ENCODE measurements at places on chromosomes 6 and 20. TPM values are rescaled to one million over a fixed set of nuclear protein-coding genes. Genes with fewer than 3 reads are reported as not detected.
A peak's percentile ranks its signal among the peaks of the same experiment; 100 is the strongest.

DNA sequence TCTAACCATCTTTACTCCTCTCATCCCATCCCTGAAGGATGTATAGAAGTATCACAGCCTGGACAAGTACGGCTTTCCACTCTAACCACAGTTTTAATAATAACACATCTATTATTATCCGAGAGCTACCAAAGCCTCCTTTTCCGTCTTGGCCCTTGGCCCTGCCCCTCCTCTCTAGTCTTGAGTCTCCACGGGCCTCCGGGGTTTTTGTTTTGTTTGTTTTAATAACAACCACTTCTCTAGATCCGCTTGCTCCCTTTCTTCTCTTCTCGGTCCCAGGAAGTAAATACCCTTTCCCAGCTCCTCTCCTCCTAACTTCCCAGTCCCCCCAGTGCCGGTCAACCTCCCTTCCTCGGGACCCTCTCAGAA lies 661 bp downstream of the LCA5 start:
- peak overlapping the region; percentile 87 for H3K4me3 ChIP-seq
- H3K27me3 ChIP-seq, result no peaks in the 10 kb centered on the region
- H3K27ac ChIP-seq, result peak overlapping the region; percentile 88
- peaks cover 13% of the 10 kb centered on the region for H3K4me1 ChIP-seq

DNA sequence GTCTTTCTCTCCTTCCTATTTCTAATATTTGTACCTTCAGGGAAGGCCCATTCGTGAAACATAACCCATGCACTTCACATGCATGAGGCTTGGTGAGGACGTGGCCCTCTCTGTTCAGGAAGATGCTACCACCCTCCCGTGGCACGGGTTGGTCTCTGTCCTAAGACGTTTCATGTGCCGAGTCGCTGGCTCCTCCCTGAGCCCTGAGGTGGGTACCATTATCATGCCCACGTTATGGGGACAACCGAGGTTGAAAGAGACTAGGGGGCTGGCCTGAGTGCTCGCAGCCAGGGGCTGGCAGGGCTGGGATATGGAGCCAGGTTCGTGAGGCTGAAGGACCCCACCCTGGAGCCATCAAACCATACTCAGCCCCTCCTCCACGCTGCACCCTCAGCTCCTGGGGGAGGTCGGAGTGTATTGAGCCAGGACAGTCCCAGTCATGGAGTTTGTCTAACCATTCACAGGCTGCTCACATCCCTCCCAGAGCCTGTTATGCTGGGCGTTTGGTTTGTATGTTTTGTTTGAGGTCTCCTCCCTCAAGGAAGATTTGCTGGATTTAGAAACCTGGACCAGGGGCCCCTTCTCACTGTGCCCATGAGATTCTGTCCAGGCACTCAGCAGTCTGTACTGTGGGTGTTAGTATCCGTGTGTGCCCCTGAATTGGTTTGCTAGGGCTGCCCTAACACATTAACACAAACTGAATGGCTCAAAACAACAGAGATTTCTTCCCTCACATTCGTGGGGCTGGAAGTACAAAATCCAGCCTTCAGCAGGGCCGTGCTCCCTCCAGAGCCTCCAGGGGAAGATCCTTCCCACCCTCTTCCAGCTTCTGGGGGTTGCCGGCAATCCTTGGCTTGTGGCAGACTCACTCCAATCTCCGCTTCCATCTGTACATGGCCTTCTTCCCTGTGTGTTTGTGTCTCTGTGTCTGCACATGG lies 88.3 kb downstream of the ANKRD60 start:
- no peak overlapping the region for H3K4me3 ChIP-seq
- H3K27me3 ChIP-seq, result no peaks in the 10 kb centered on the region
- no peaks in the 10 kb centered on the region for H3K4me1 ChIP-seq
- DNase-seq, result no peak
- H3K36me3 ChIP-seq, result no peaks in the 10 kb centered on the region
- no peak overlapping the region for H3K27ac ChIP-seq

Gene E2F3
- total RNA-seq, result 10.7 TPM

GRCh38 chr20:35648836-35649235 lies 15.9 kb downstream of the CPNE1 start:
- no peaks in the 10 kb centered on the region for H3K27me3 ChIP-seq
- no peaks in the 10 kb centered on the region for H3K36me3 ChIP-seq
- peaks cover 38% of the 10 kb centered on the region for H3K4me1 ChIP-seq
- DNase-seq, result no peak

Gene SCGN
- total RNA-seq, result 0.29 TPM

DNA sequence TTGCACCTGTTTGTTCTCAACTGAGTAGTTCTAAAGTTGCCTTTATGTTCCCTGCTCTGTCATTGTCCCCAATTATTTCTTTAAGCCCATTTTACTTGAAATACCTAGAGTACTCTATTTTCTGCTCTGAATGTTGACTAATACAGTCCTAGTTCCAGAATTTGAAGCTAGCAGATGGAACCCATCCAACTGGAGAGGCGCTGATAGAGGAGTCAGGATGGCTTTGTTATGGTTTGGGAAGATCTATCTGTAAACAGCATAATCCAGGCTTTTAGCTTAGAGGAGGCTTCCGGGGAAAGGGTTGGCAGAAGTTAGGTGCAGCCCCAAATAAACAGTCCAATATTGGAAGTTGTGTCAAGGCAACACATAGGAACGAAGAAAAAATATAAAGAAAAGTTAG lies 927.7 kb downstream of the TFAP2A start:
- no peaks in the 10 kb centered on the region for H3K36me3 ChIP-seq
- H3K27me3 ChIP-seq, result no peaks in the 10 kb centered on the region
- DNase-seq, result no peak
- H3K4me1 ChIP-seq, result no peaks in the 10 kb centered on the region
- no peak overlapping the region for H3K4me3 ChIP-seq
- H3K27ac ChIP-seq, result no peak overlapping the region

Gene BEND6
- 1.2 TPM for total RNA-seq

DNA sequence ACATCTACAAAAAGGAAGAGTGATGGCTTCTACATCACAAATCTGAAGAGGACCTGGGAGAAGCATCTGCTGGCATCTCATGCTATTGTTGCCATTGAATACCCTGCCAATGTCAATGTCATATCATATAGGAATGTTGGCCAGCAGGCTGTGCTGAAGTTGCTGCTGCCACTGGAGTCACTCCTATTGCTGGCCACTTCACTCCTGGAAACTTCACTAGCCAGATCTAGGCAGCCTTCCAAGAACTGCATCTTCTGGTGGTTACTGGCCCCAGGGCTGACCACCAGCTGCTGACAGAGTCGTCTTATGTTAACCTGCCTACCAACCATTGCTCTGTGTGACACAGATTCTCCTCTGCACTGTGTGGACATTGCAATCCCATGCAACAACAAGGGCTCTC lies 111.8 kb downstream of the PERP start:
- H3K4me1 ChIP-seq, result no peaks in the 10 kb centered on the region
- no peak for DNase-seq

Gene ILRUN
- 84.1 TPM for total RNA-seq

- no peak overlapping the region for H3K27ac ChIP-seq
- no peaks in the 10 kb centered on the region for H3K36me3 ChIP-seq
- no peaks in the 10 kb centered on the region for H3K4me1 ChIP-seq
- peaks cover 20% of the 10 kb centered on the region for H3K27me3 ChIP-seq
- no peak overlapping the region for H3K4me3 ChIP-seq
- DNase-seq, result no peak
These were observed 4.2 kb upstream of the PPP1R14C start for GRCh38 chr6:150138638-150139037.

Gene ADGRF4
- 0.67 TPM for total RNA-seq

Gene BMP7
- 1.1 TPM for total RNA-seq

DNA sequence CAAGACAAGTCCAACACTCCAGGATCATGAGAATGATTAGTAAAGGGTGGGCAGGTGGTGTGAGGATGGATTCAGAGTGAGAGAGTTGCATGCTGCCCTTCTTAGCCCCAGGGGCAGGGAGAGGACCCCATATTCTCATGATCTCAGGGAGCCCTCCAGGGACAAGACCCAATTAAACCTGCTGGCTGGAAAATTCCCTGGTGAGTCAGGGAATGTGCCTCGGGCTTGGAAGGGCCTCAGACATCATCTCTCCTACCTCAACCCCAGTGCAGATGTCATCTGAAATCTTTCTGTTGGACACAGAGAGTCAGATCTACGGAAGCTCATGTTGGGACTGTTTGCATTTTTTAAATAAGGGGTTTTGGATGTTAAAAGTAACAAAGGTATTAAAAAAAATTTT lies 9.2 kb upstream of the SIRPD start:
- H3K36me3 ChIP-seq, result no peaks in the 10 kb centered on the region
- DNase-seq, result no peak
- no peak overlapping the region for H3K27ac ChIP-seq
- H3K4me1 ChIP-seq, result no peaks in the 10 kb centered on the region

DNA sequence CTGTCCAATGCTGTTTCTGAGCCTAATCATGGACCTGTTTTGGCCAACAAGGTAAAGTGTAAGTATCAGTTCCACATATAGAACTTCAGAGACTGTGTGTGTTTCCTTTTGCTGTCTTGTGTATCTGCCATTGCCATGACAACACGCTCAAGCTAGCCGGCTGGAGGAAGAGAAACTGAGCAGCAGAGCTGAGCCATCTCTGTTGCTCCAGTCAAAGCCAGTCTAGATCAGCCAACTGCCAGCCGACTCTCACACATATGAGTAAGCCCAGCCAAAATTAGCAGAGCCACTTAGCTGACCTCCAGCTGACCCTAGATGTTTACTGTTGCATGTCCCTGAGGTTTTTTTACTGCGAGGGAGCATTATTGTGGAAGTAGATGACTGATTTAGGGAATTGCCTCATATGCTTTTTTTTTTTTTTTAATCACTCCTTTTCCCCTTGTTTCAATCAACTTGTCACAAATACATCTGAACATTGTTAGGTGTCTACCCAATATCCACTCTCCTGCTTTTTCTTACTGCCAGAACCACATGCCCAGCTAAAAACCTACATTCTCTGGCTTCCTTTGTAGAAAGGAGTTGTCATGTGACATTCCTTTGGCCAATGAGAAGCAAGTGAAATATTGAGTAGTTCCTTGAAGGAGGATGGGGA lies 304.3 kb upstream of the SUPT3H start:
- DNase-seq, result no peak
- H3K27ac ChIP-seq, result no peak overlapping the region
- no peaks in the 10 kb centered on the region for H3K36me3 ChIP-seq
- no peaks in the 10 kb centered on the region for H3K27me3 ChIP-seq
- no peaks in the 10 kb centered on the region for H3K4me1 ChIP-seq

DNA sequence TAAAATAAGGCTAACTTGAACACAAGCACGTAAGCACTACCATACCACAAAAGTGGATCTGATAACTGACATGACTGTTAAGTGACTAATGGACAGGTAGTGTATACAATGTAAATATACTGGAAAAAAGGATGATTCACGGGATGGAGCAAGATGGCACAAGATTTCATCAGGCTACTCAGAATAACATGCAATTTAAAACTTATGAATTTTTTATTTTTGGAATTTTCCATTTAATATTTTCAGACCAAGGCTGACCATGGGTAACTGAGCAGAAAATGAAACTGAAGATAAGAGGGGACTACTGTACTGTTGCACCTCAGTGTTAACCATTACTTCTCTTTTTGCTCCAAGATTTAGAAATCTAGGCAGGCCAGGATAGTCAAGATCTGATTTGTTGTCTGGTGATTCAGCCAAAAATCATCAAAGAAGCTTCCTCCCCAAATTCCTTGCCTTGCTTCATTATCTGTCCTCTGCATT lies 45.4 kb downstream of the TPBG start:
- H3K27ac ChIP-seq, result no peak overlapping the region
- no peaks in the 10 kb centered on the region for H3K36me3 ChIP-seq
- no peaks in the 10 kb centered on the region for H3K27me3 ChIP-seq

DNA sequence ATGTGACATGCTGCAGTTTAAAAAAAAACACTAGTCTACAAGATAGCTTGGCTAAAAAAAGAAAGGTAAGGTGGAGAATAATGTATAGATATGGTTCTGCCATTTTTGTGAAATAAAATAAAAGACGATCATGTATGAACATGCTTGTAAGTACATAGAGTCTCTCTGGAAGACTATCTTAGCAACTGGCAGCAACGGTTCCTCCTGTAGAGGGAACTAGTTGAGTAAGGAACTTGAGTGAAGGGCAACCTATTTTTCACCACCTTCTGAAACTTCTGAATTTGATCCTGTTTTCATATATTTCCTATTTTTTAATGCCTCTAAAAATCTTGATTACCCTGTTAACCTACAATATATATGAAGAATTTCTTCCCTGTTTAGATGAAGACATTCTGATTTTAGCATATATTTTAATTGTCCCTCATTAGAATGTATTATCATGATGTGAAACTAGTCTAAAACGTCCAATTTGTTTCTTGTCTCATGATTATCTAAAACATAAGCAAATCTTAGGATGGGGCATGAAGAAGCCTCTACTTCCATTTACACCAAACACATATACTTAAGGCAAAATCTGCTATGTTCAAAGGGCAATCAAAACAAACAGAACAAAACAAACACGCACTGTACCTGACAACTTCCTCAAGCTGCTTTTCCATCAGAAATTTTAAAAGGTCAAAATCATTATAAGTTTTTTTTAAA lies 202.5 kb downstream of the ISM1 start:
- no peak overlapping the region for H3K27ac ChIP-seq
- H3K4me3 ChIP-seq, result no peak overlapping the region

- H3K36me3 ChIP-seq, result no peaks in the 10 kb centered on the region
- peak; percentile 83 for DNase-seq
- H3K4me3 ChIP-seq, result peak overlapping the region; percentile 94
- H3K27ac ChIP-seq, result peak overlapping the region; percentile 99
- peaks cover 22% of the 10 kb centered on the region for H3K4me1 ChIP-seq
These were observed 2.1 kb upstream of the HIVEP2 start for GRCh38 chr6:142946924-142947713.

GRCh38 chr20:46209930-46210671 lies 92.0 kb downstream of the CD40 start:
- H3K4me1 ChIP-seq, result peaks cover 21% of the 10 kb centered on the region
- no peaks in the 10 kb centered on the region for H3K36me3 ChIP-seq

DNA sequence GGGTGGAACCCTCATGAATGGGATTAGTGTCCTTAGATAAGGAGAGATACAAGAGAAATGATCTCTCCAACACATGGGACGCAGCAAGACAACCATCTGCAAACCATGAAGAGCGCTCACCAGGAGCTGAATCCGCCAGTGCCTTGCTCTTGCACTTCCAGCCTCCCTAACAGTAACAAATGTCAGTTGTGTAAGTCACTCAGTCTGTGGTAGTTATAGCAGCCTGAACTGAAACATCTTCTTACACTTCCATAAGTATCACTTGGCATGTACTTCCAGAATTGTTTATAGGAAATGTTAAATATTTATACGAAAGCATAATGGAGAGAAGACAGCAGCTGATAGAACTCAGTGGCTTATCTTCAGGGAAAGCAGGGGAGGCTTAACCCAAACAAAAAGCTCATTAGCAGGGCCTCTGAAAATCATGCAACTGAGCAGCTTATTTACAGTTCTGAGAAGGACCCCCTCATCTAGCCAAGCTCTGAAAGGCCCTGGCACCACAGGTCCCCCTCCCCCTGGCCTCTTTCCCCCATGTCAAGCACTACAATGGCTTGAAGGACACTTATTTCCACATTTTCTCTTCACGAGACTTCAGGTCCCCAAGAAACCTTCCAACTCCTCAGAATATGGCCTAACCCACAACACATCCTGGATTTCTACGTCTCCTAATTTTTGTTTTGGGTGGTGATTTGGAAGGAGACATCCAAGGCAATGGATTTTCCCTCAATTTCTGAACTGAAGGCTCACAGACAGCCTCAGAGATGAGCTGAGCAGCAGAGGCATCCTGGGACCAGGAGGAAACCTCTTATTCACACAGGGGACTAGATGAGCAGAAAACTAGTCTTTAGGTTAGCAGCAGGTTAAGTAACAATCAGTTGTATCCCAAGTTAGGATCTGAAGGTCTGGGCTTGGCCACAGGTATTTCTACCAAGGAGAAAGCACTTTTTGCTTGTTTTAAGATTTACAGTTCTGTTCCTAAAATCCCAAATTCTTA lies 49.1 kb downstream of the GCLC start:
- peaks cover 27% of the 10 kb centered on the region for H3K36me3 ChIP-seq
- DNase-seq, result no peak
- H3K27ac ChIP-seq, result no peak overlapping the region
- H3K27me3 ChIP-seq, result no peaks in the 10 kb centered on the region
- H3K4me3 ChIP-seq, result no peak overlapping the region
- H3K4me1 ChIP-seq, result no peaks in the 10 kb centered on the region

Gene TPD52L1
- total RNA-seq, result 37.0 TPM

Gene LY6G6C
- not detected for total RNA-seq

Measured in adrenal gland (tissue), 19 donors.